ENCODE measurements at places on chromosomes 12 and 14. TPM values are rescaled to one million over a fixed set of nuclear protein-coding genes. Genes with fewer than 3 reads are reported as not detected.

- DNase-seq = no peak
These were observed 396.6 kb downstream of the NRXN3 start for GRCh38 chr14:78566859-78567172.

GRCh38 chr14:68924186-68925158 is 54.6 kb downstream of the ACTN1 start:
- no peak for DNase-seq

- no peak for DNase-seq
These were observed 362.1 kb downstream of the GALC start for GRCh38 chr14:87630846-87631245.

DNA sequence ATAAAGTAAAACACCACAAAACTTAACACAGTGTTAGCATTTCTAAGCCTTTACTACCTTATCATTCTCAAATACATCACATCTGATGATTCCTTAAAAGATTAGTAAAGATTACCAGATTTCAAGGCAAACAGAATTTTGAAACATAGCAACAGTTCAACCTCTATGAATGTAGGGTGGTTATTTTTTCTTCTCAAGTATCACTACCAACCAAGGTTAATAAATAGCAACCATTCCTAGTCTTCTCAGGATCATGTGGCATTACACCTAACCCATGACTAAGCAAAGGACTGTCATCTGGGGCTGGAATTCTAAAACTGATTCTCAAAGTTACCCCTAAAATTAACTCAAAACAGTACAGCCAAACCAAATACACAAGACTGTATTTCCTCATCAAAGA is 39.4 kb upstream of the CSRNP2 start:
- peak; percentile 90 for DNase-seq

DNA sequence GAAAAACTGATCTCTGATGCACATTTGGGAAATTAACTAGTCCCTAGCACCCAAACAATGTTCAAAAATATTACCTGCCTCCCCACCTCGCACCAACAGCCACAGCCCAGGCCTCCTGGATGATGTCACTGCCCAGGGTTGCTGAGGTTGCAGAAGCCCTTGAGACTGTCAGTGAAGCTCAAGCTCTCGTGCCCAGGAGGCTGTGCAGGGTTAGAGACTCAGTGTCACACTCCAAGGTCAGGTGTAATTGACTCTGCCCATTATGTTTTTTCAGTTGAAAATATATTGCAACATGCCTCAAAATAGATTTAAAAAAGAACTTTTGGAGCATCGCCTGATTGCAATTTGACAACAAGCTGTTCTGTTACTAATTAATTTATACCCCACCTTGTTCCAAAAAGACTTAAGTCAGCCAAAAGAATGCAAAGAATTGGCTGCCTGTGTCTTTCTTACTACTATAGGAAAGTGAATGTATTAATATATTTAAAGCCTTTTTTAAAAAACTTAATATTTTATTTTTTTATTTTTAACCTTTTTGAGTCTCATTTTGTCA is 72.3 kb downstream of the CMAS start:
- DNase-seq = no peak

GRCh38 chr14:105089746-105090492 is 24.7 kb upstream of the GPR132 start:
- no peak for DNase-seq

DNA sequence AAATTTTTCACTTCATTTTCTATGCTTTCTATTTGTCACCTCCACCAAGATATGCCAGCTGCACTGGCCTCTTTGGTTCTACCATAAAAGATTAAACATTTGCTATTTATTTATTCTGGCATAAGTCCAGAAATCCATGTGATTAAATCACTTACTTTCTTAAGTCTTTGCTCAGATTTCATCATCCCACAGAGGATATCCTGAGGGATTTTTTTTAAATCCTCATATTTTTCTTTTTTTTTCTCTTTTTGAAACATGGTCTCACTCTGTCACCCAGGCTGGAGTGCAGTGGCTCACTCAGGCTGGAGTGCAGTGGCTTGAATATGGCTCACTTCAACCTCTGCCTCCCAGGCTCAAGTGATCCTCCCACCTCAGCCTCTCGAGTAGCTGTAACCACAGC is 645.4 kb upstream of the ATXN7L3B start:
- DNase-seq = peak; percentile 79

DNA sequence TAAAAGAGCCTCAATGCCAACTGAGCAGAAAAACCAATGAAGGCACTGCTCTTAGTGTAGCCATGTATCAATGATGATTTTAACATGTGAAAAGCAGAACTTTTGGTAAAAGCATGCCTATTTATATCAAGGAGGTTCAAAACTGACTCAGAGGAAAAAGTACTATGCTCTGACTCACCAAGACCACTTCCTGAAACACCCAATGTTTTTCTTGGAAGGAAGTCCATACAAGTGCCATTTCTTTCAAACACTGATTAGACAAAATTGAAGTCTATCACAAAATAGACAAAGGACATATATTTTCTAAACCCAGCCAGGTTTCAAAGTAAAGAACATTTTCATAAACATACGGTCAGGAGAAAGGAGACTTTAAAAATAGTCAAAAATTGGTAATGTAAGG is 88.6 kb downstream of the EPS8 start:
- peak; percentile 73 for DNase-seq

DNA sequence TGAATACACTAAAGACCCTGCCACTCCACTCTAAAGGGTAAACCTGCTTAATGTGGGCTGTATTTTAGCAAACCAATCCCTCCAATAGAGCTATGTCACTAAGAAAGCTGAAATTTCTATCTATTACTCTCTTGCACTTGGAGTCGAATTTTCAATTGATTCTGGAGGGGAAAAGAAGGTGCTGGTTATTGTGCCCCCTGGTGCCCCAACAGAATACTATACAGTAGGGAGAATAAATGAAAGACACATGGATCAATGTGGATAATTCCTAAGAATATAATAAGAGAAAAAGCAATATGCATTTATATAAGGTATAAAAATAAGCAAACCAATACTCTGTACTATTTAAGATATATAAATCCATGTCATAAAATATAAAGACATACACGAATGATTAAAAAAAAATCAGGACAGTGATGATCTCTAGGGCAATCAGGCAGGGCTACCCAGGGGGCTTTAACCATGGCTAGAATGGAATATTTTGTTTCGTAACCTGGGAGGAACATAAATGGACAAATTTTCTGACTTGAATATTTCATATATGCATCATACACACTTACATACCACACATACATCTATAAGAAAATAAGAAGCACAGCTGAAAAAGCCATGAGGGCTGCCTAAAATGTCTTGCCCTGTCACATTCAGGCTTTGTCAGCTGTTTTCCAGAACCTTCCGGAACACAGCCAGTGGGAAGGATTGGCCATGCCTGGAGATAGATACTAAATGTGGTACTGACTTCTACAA is 54.4 kb downstream of the EFCAB11 start:
- DNase-seq = no peak

DNA sequence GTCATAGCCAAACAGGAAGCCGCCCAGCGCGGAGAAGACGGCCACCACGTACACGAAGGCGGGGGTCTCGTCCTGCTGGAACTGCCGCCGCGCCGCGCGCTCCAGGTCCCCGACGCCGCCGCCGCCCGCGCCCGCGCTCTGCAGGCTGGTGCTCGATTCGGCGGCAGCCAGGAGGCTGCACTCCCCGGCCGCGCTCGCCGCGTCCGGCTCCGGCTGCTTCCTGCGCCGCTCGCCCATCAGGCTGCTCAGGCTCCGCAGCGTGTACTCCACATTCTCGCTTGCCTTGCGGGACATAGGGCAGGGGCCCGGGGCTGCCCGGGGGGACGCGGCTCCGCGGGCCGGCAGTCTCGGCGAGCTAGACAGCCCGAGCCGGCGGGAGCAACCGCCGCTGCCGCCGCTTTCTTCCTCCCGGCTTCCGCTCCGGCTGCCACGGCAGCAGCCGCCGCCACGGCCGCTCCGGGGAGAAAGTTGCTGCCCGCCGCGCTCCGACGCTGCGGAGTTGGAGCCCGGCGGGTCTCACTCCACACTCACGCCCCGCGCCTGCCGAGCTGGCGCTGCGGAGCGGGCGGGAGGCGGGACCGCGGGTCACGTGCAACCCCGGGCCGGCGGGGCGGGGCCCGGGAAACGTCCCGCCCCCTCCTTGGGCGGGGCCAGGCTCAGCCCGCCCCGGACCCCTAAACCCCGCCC is at the start of gene SLC2A13:
Gene SLC2A13, minus strand, starts transcription at position 567 of the 687 bp plus-strand sequence. Its CDS starts 273 bp downstream, at position 294.
- no peak for DNase-seq

DNA sequence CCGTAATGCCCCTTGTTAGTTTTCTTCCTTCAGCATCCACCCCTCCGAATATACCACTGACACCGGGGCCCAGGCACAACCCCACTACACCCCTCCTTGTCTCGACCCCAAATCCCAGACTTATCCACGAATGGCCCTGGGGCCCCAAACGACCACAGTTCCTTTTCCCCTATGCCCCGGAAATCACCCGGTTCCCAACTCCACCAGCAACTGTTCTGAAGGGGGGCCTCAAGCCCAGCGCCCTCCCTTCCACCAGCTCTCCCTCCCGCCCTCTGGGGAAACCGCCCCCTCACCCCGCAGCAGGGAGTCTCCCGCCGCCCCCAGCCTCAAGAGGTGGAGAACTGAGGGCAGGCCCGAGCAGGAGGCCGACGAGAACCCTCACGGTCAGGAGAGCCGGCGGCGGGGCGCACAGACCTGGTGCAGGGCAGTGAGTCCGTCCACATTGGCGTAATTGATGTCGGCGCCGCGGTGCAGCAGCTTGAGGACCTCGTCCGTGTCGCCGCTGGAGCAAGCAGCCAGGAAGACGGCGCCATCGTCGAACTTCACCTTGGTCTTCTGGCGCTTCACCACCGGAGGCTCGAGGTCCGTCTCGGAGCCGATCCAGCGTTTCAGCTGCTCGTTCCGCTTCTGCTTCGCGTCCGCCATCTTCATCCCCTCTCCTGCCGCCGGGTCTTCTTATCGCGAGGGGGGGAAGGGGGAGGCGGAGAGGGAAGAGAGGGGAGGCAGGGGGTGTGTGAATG is 446 bp downstream of the PPP1R12A start:
- no peak for DNase-seq

DNA sequence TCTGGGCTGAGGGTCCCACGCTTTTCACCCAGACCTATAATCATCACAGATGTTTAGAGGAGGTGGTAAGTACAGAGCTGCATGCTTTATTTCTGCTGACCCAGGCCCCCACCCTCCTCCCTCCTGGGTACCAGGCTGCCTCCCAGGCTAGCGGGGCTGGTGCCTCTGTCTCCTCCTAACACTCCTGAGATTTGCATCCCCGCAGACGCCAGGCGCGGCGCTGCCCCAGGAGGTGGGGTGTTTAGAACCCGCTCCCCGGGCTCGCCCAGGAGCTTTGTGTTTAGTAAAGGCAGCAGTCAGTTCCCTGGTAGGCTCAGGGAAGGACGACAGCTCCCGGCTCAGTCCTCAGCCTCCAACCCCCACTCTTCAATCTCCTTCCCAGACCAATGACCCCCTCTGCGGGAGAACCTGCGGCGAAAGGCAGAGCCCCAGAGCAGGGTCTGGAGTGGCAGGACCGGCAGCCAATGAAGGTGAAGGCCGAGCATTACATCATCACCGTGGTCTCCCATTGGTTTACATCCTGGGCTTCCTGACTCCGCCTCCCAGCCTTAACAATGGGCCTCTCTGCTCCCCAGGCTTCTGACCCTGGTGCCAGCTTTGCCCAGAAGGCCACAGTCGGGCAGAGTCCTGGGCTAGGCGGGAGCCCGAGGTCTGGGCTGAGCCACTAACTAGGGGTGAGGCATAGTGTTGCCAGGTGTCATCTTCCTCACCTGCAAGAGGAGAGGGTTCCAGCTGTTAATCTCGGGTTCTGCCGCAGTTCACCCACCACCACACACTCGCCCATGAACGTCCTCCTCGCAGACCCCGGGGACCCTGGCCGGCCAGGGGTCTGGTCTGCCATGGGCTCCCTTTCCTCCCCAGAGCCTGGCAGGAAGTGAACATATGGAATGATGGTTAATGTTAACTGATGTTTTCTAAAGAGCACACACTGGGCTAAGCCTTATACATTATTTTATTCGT is 57.5 kb downstream of the CALM1 start:
- DNase-seq = no peak

GRCh38 chr12:79326222-79326621 is 364.5 kb downstream of the PAWR start:
- no peak for DNase-seq

DNA sequence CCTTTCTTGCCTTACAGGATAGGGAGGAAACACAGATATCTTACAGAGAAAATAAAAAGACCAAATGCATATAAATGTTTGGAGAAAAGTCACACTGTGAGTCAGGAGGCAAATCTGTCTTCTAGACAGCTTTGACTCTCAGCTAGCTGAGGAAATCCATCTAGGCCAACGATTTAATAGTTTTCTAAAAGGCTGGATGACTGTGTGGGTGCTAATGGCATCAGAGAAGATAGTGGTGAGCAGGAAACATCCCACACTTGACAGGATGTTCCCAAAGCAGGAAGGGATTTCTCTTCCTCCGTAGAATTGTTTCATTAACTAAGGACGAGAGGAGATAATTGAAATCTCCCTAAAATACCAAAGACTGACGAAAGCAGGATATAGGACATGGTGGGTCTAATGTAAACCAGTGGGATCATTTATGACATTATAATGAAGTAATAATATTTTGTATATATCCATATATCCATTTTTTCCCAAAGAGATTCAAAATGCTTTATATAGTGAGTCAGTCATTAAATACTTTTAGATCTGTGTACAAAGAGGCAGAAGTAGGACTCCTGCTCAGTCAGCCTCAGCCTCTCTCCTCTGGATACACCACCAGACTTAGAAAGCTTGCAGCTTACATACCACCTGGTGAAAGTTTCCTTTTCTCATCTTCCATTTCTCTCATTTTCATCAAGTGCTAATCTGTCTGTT is 44.3 kb upstream of the PSMA6 start:
- no peak for DNase-seq

DNA sequence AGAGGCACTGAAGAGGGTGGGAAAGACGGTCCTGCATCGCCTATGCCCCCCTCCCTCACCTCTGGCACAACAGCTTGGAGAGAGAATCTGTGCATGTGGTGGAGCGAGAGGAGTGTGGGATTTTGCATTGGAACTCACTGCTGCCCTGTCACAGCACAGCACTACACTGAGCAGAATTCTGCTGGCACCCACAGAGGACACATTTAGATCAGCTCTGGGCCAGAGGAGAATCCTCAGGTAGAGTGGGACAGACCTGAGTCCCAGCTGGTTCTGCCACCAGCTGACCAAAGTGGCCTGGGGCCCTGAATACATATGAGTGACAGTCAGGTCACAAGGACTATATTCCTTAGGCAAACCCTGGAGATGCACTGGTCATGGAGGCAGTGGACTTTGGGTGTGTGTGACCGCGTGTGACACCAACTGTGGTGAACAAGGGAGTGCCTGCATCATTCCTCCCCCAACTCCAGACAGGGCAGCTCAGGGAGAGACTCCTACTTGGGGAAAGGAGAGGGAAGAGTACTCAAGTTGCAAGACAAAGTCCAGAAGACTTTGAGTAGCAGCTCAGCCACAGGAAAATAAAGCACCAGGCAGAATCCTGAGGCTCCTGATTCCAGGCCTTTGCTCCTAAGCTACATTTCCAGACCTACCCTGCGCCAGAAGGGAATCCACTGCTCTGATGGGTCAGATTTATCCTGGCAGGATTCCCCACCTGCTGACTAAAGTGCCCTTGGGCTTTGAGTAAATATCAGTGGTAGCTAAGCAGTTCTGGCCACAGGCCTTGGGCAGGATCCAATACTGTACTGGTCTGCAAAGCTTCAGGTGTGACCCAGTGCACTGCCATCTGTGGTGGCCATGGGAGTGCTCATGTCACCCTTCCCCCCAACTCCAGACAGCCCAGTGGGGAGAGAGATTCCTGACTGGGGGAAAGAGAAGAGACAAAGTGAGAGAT is 10.6 kb upstream of the ACOT1 start:
- no peak for DNase-seq

- no peak for DNase-seq
These were observed 210.5 kb downstream of the FOXN3 start for GRCh38 chr14:89206389-89207031.

CCNB1IP1 gene
- 54.8 TPM for total RNA-seq

ESR2 gene
- 0.06 TPM for total RNA-seq

INSM2 gene
- total RNA-seq = not detected

CACNA2D4 gene
- total RNA-seq = 0.14 TPM
